ENCODE measurements at places on chromosomes 1 and 21.

- no peak for DNase-seq
Observed at GRCh38 chr21:33124889-33125288, 54.9 kb downstream of the OLIG1 start.

- DNase-seq, result no peak
Observed at GRCh38 chr21:45120975-45121374, 46.6 kb downstream of the ADARB1 start.

- no peak for DNase-seq
Observed at GRCh38 chr1:223227486-223228196, 84.6 kb upstream of the TLR5 start.

DNA sequence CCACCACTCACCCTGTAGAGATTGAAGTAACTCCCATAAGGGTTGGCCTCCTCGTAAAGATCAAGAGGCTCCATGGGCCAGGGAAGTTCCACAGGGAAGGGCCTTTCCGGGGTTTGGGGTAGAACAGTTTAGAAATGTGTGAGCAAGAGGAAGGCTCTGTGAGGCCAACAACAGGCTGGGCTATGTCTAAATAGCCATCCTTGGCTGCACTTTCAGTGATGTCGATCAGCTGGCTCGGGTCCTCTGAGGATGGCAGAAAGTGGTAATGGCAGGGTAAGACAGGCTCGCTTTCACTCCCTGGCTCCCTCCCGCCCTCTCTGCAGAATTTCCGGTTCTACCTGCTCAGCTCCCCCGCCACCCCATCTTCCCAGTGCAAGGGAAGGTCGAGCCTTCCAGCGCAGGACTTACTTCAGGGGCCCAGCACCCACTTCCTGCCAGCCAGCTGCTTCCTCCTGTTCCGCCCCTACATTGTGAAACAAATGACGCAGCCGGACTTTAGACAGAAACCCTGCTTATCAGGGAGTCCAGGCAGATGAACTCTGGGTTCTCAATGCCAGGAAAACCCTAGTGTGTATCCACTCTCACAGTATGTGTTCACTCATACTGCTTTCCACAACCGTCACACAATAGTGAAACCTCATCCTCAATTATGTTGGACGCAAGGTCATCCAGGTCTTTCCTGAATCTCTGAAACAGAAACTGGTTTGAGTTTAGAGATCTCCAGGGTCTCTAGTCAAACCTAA, 7.3 kb downstream of the F11R start:
- DNase-seq, result no peak

DNA sequence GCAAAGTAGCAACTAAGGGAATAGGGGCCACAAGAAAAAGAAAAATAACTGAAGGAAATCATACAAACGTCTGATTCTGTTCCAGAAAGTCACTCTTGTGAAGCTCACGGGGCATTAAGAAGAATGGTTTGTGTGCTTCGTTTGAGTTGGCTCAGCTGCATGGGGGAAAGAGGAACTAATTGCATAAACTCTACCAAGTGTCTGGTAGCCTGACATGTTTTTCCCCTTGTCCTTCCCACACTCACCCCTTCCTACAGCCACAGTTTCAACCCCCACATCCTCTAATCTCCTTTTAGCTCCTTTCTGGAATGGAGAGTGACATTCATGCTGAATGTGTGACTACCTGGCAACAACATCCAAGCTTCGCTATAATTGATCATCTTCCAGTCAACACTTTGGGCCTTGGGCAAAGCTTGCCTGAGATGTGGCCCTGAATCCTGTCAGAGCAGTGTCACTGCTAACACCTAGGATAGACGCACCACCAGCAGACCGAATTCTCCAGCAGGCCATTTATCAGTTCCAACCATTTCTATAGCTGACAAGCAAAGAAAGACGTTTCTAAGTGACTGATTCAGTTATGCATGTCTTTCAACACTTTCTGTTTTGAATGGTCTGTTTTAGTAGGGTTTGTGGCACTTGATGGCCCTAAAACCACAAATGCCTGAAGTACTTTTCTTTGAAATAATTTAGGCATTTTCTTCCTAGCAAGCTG, 439.6 kb downstream of the TTLL7 start:
- no peak for DNase-seq

DNA sequence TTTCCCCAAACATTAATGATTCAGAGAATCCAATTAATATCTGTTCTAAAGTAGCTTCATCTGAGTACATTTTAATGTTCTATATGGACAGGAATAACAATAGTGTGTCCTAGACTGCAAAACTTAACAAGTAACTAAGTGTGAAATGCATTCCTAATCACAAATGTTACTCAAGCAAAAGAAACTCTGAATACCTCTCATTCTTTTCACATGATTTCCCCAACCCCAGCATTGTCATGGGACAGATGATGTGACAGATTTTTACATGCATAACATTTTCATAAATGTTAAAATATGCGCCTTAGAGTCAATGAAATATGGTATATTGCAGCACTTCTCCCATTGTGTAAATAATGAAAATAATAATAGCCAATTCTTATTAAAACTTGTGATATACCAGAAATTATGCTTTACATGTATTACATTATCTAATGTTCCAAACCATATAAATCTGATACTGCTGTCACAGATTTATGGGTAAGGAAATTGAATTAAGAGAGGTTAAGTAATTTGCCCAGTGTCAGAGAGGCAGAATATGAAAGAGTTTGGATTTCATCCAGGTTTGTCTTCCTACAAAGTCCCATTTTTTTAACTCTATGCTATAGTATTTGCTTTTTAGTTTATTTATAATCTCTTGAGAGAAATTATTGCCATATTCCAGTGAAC, 269.4 kb downstream of the LRRC7 start:
- DNase-seq, result peak; percentile 55

DNA sequence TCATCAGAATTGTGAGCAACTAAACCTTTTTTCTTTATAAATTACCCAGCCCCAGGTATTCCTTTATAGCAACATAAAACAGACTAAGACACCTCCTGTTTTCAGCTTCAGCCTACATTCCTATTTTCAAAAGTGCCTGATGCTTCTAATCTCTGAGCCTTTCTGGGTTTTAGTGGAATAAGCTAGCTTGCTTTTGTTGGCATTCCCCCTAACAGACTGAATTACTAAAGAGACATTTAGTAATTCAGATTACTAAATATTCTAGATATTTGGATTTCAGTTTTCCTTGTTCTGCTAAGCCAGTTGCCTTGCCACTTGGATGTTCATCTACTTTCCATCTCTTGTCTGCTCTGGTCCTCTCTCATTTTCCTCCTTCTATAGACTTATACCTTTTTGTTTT, 10.5 kb upstream of the GNG12 start:
- no peak for DNase-seq

GRCh38 chr1:224216382-224216781, 33.3 kb downstream of the DEGS1 start:
- DNase-seq, result no peak

DNA sequence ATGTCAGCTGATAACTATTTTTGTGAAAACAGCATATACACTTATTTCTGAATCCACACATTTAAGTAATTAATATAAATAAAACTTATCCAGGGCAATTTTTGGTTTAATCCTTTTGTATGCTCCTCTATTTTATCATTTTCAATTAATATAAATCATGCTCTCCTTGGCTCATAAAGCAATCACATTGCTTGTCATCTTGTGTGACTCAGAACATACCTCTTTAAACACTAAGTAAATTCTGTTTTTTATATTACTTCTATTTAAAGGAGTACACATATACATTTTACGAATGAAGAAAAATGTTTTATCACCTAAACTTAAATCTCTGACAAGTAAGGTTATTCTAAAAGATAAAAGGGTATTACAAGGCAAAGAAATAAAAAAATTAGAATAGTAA, 175.3 kb downstream of the USH2A start:
- DNase-seq, result no peak

- no peak for DNase-seq
Observed at GRCh38 chr1:1793481-1794244, 15.4 kb upstream of the NADK start.

Measured in retinal pigment epithelial cell (primary cell).